DMS153 (cell line): ENCODE measurements at places on chromosomes 1 and 21.

GRCh38 chr1:85580872-85581801 is 576 bp downstream of the CCN1 start:
- peak; percentile 20 for DNase-seq

DNA sequence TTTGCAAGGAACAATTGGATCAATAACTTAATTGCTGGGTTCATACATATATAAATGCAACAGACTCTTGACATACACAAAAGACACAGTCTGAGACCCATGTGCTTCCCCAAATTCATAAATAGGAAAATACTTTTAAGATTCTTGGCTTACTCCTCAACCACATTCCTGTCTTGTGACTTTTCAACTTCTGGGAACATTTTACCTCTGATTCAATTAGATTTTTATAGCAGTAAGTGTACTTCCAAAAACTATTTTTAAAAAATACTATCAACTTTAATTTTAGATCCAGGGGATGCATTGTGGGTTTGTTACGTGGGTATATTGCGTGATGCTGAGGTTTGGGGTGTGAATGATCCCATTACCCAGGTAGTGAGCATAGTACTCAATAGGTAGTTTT is 406.7 kb downstream of the RPS6KC1 start:
- DNase-seq = no peak

DNA sequence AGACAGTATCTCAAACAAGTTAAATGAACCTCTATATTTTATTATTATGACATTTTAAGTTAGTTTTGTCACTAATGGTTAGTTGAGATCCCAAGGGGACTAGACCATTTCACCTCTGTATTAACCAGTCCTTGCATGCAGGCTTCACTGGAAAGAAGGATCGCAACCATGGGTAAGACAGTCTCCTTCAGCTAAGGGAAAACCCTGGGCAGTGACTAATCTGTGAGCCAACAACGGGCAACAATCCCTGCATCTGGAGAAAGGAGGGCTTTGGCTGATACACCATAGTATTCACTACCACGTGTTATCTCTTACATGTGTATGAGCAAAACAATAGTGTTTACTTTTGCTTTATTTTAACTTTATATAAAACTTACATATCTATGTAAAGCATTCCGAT is 708.8 kb upstream of the CHRM3 start:
- DNase-seq = no peak

- peak; percentile 79 for DNase-seq
These were observed 22.5 kb downstream of the CHD5 start for GRCh38 chr1:6157528-6158174.

- peak; percentile 56 for DNase-seq
These were observed 5.0 kb upstream of the CHI3L2 start for GRCh38 chr1:111222308-111223125.

DNA sequence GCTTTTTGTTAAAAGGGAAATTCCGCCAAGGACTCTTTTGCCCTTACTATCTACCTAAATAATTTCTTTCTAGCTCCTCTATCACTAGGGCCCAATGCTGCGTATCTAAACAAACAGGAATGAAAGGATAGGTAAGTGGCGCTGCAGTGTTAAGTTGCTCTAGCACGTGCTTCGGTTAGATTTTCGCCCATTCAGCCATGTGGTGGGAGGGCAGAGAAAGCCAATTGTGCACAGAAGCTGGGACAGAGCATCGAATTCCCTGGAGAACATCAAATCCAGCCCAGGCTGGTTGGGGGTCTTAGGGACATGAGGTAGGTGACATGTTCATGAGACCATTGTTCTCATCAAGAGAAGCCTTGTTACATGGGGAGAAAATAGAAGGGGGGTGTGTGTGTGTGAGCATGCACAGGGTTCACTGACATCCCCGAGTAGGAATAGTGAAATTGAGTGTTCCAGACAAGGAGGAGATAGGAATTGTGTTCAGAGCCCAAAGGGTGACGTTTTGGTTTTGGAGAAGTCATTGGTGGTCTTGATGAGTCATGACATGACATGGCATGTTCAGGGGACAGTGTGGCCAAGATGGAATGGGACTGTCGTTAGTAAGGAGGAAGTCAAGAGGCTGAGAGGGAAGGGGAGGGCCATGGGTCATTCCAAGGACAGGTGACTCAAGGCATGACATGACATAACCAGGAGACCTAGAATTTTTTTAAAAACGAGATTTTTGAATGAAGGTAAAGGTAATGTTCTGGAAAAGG is 107.1 kb downstream of the TLR5 start:
- no peak for DNase-seq

DNA sequence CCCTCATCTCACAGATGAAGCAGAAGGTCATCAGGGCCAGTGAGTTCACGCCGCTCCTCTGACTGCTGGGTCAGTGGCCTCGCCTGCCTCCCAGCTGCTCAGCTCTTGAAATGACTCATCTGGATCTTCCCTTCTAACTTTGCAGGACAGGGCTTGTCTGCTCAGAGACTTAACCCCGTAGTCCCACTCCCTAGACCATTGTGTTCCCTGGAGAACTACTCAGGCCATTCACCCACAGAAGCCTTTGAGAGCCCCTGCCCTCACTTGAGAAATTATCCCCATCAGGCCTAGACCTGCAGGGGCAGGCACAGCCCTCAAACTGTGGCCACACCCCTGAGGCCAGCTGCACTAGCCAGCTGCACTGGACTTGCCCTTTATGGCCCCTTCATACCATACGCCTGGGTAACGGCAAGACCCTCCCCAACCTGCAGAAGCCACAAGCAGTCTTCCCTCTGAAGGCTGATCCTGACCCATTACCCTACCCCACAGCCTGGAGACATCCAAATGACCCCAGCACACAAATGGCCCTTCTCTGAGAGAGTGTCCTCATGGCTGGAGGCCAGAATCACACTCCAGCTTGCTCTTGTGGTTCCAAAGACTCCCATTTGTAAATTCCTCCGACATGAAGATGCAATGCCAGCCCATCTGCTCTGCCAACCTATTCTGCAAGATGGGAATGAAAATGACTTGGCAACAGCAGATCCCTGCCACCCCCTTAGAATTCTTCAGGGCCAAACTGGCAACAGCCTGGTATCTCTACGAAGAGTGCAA is 33.2 kb downstream of the RCSD1 start:
- no peak for DNase-seq
